ENCODE measurements at places on chromosomes 2 and 18. TPM values are rescaled to one million over a fixed set of nuclear protein-coding genes. Genes with fewer than 3 reads are reported as not detected.

- no peak overlapping the region for H3K27ac ChIP-seq
- no peaks in the 10 kb centered on the region for H3K27me3 ChIP-seq
- no peaks in the 10 kb centered on the region for H3K36me3 ChIP-seq
Observed at GRCh38 chr2:79788952-79789651, 276.3 kb downstream of the CTNNA2 start.

DNA sequence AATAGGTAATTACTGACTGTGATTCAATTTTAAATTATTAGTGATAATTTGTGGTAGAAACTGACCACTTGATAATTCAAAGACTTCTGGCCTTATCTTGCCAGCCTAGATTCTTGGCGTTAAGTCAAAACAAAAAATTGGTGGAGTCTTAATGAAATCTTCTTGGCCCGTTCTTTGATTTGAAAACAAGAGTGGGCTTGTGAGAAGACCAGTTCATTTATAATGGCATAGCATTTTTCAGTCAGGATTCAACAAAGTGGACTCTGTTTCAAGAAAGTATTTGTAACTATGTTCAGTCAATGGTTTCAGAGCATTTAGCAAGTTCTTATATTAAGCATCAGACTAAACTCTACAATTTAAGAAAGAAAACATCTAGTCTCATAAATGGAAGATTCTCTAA is 26.0 kb downstream of the ITGA4 start:
- no peaks in the 10 kb centered on the region for H3K4me1 ChIP-seq
- no peak overlapping the region for H3K4me3 ChIP-seq
- no peak for DNase-seq
- H3K27me3 ChIP-seq, result no peaks in the 10 kb centered on the region
- H3K27ac ChIP-seq, result no peak overlapping the region

GRCh38 chr2:167689444-167689843 is 558.0 kb downstream of the STK39 start:
- no peak overlapping the region for H3K4me3 ChIP-seq
- H3K27ac ChIP-seq, result no peak overlapping the region
- no peaks in the 10 kb centered on the region for H3K4me1 ChIP-seq
- H3K27me3 ChIP-seq, result no peaks in the 10 kb centered on the region
- no peak for DNase-seq

- DNase-seq, result no peak
- no peak overlapping the region for H3K27ac ChIP-seq
- H3K4me3 ChIP-seq, result no peak overlapping the region
- H3K4me1 ChIP-seq, result no peaks in the 10 kb centered on the region
Observed at GRCh38 chr2:138182250-138182936, 218.1 kb downstream of the HNMT start.

- no peaks in the 10 kb centered on the region for H3K27me3 ChIP-seq
- H3K27ac ChIP-seq, result no peak overlapping the region
- H3K4me1 ChIP-seq, result peaks cover 5% of the 10 kb centered on the region
- no peak overlapping the region for H3K4me3 ChIP-seq
Observed at GRCh38 chr2:64754570-64754969, 100.9 kb upstream of the SERTAD2 start.

GRCh38 chr2:168450732-168451131 is 5.3 kb upstream of the CERS6 start:
- no peaks in the 10 kb centered on the region for H3K36me3 ChIP-seq
- no peak overlapping the region for H3K4me3 ChIP-seq
- no peak for DNase-seq
- H3K4me1 ChIP-seq, result no peaks in the 10 kb centered on the region
- no peaks in the 10 kb centered on the region for H3K27me3 ChIP-seq

- H3K4me3 ChIP-seq, result no peak overlapping the region
- H3K4me1 ChIP-seq, result no peaks in the 10 kb centered on the region
- H3K27ac ChIP-seq, result no peak overlapping the region
- H3K36me3 ChIP-seq, result no peaks in the 10 kb centered on the region
- DNase-seq, result no peak
Observed at GRCh38 chr2:196725218-196725617, 74.3 kb downstream of the GTF3C3 start.

DNA sequence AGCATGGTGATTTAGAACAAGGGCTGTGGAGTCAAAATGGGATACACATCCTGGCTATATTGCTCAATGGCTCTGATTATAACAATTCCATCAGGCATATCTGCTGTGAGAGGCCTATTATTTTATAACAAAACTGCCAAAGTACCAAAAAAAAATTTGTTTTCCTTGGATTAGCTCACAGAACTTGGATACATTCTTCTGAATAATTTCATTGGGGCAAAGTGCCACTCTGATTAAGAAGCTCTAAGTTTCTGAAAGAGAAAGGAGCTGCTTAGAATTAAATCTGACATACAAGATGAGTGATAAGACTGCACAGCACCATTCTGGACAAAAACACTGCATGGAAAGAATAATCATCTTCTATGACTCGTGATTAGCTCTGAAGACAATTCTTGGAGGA is 85.7 kb downstream of the SMC6 start:
- no peak for DNase-seq
- H3K4me1 ChIP-seq, result no peaks in the 10 kb centered on the region
- H3K4me3 ChIP-seq, result no peak overlapping the region
- H3K27me3 ChIP-seq, result no peaks in the 10 kb centered on the region
- H3K36me3 ChIP-seq, result peaks cover 20% of the 10 kb centered on the region

- H3K4me1 ChIP-seq, result no peaks in the 10 kb centered on the region
- H3K36me3 ChIP-seq, result no peaks in the 10 kb centered on the region
- no peaks in the 10 kb centered on the region for H3K27me3 ChIP-seq
Observed at GRCh38 chr18:78861116-78861515, 118.5 kb upstream of the SALL3 start.

DNA sequence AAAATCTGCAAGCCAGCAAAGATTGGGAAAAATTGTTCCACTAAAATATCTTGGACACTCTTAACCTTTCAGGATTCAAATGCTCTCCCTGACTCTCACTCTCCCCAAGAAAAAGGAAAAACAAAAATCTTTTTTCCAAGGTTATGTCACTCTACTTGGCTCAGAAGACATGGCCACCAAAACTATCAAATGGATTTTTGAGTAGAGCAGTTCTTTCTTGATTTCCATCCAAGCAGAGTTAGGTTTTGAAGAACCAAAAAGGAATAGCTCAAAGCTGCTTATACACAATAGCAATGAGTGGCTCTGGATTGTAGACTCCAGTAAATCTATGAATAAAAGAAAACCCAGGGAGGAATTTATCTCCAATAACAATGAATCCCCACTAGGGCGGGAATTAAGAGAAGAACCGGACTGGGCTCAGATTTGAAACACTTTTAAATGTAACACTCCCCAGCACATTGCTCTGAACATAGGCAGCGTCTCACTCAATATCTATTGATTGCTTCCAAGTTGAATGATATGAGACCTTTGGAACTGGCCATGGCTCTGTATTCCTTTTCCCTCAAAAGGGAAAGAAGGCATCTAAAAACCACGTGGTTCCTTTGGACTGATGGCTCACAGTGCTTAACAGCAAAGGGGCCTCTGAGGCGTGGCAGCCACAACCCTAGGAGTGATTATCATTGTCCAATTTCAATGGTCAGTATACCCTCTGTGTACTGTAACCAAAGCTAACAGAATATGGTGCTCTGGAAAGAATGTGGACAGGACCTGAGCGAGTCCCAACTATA is 68.3 kb downstream of the SPRED2 start:
- H3K4me3 ChIP-seq, result no peak overlapping the region
- H3K27me3 ChIP-seq, result no peaks in the 10 kb centered on the region
- H3K36me3 ChIP-seq, result no peaks in the 10 kb centered on the region
- peaks cover 6% of the 10 kb centered on the region for H3K4me1 ChIP-seq
- no peak overlapping the region for H3K27ac ChIP-seq

DNA sequence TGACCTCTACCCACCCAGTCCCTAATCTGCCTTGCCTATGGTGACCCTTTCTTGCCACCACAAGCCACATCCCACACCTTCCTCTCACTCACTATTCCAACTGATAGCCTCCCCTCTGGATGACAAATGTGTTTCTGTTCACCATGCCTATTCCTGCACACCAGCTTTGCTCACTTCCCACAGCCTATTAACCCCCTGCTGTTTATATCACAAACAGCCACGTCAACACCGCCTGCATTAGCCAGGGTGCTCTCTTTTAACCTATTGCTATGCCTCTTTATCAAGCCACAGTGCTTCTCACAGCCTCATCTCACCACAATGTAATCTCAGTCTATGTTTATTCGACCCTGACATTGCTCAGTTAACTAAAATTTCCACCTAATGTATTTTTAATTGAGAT is 271.8 kb downstream of the SUCLG1 start:
- DNase-seq, result no peak
- H3K4me3 ChIP-seq, result no peak overlapping the region
- H3K36me3 ChIP-seq, result no peaks in the 10 kb centered on the region
- H3K27ac ChIP-seq, result no peak overlapping the region
- no peaks in the 10 kb centered on the region for H3K4me1 ChIP-seq

DNA sequence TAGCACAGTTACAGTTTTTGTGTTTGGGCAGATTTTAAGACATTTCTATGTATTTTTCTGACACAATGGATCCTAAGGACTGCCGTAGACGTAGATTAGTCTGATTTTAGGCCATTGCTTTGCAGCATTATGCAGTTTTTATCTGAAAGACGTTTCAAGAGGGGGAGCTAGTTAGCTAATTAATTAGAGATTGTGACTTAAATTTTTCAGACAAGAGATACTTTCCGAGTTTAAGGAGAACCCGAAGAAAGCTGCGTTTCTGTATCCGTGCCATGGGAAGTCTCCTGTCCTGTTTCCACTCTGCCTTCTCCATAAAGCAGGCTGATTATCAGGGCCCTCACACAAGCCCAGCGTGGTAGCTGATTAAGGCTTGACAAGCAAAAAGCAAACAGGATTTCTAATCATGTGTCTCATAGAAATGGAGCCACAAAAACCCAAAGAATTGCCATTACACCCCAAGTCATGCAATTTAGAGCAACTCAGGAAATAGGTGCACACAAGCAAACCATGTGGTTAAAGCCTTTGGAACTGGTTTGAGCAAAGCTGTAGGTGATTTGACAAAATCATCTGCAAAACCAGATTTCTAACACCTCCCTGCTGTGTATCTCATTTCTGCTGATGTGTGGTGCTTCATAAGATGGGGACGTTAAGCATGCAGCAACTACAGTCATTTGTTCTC is 808.1 kb downstream of the RNF144A start:
- H3K36me3 ChIP-seq, result no peaks in the 10 kb centered on the region
- H3K27ac ChIP-seq, result no peak overlapping the region
- peak; percentile 3 for DNase-seq
- H3K27me3 ChIP-seq, result no peaks in the 10 kb centered on the region
- peaks cover 4% of the 10 kb centered on the region for H3K4me1 ChIP-seq

DNA sequence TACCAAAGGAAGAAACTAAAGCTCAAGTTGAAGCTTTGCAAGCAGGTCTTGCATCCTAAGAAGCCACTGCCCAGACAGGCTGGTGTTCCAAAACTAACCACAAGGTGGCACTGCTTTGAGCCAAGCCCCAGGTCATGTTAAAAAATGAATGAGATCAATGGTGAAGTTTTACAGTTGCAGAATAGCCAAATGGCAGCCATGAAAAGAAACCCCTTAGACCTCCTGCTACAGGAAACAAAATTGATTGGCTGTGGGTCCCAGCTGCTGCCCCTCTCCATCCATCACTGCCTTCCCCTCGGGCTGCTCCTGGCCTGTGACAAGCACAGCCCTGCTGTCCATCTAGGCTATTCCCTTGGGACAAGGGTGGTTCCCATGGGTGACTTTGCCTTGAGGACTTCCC is 20.7 kb upstream of the MREG start:
- no peak overlapping the region for H3K27ac ChIP-seq
- no peak overlapping the region for H3K4me3 ChIP-seq
- H3K36me3 ChIP-seq, result peaks cover 6% of the 10 kb centered on the region
- DNase-seq, result peak; percentile 79

ABCG5 gene
- total RNA-seq, result not detected

MC4R gene
- not detected for total RNA-seq

LYG2 gene
- not detected for total RNA-seq

RBKS gene
- 6.9 TPM for total RNA-seq

UCN gene
- total RNA-seq, result 2.4 TPM

PLA2R1 gene
- 161 TPM for total RNA-seq
